Activated CD8-positive, alpha-beta T cell treated with anti-CD3 and anti-CD28 coated beads for 36 hours (primary cell): ENCODE measurements at places on chromosomes 6 and 20. TPM values are rescaled to one million over a fixed set of nuclear protein-coding genes. Genes with fewer than 3 reads are reported as not detected.

GRCh38 chr6:32291543-32291942, 67.7 kb upstream of the NOTCH4 start:
- DNase-seq: no peak

- no peak for DNase-seq
Observed at GRCh38 chr6:4585682-4586468, 190.3 kb upstream of the CDYL start.

- no peak for DNase-seq
Observed at GRCh38 chr6:7197747-7198146, 90.0 kb downstream of the RREB1 start.

DNA sequence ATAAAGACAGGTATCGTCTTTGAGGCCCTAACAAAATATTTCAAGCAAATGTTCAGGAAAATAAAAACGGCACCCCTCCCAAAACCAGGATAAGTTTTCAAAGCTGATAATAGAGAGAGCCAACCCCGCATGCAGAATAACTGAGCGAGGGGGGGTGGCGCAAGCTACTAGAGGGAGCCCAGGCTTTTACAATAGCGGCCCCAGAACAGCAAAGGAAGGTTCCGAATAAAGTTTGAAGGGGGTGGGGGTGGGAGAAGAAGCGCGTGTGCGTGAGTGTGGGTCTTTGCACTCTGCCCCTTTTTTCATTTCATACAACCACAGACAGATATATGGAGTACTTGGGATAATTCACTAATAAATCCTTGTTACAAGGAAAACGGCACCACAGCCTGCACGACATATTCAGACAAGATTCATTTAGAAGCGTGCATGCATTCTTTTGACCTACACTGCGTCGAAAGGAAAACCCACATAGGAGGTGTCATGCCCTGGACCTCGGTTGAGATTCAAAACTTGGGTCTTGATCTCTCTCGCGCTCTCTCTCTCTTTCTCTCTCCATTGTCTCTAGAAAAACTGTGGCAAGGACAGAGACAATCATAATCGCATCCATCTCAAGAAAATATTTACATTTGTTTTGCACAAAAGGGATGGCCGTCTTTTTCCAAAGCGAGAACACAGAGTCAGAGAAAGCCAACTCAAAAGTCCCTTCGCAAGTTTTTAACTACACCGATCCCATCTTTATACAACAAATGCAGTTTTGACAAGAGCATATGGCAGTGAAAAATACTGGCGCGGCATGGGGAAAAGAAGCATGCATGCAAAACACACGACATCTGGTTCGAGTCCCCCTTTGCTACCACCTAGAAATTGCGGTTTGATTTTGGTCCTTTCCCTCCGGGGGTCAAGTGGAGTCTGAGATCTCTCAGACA, 1.6 kb downstream of the OLIG3 start:
- DNase-seq: no peak

- no peak for DNase-seq
Observed at GRCh38 chr6:109788687-109789086, 97.6 kb downstream of the FIG4 start.

GRCh38 chr6:137815692-137816091, 51.4 kb upstream of the TNFAIP3 start:
- no peak for DNase-seq

DNA sequence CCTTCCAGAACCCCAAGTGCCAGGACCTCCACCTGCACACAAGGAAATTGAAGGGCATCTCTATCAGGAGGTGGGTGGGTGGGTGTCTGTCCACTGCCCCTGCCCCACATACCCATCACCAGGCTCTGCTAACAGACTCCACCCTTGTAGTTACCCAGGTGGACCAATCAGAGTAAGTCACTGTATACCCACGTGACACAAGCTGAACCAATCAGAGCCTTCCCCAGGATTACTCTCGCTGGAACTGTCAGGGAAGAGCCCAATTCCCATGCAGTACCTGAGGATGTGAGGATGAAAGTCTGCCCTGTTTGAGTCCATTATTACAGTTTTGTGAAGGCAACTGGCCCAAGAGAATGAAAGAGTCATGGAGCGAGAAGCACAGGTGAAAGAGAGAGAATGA, 4.2 kb downstream of the OCSTAMP start:
- no peak for DNase-seq

GRCh38 chr20:20210327-20210726, 157.6 kb upstream of the INSM1 start:
- DNase-seq: no peak

DNA sequence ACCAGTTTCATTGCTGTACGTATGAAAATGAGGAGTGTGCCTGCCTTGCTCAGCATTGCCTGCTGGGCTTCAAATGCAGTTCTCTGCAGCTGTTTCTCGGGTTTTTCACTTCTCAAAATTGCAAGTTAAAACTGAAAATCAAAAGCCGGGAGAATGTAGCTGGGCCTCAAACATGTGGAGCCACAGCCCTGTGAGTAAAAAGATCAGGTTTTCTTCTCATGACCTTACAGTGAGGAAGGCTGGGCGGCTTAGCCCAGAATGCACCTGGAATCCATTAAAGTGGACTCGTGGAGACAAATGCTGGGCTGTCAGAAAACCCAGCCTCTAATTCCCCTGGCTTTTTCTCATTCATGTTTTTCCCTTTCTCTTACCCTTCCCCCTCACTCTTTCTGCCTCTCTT, 34.4 kb downstream of the DSE start:
- no peak for DNase-seq

DNA sequence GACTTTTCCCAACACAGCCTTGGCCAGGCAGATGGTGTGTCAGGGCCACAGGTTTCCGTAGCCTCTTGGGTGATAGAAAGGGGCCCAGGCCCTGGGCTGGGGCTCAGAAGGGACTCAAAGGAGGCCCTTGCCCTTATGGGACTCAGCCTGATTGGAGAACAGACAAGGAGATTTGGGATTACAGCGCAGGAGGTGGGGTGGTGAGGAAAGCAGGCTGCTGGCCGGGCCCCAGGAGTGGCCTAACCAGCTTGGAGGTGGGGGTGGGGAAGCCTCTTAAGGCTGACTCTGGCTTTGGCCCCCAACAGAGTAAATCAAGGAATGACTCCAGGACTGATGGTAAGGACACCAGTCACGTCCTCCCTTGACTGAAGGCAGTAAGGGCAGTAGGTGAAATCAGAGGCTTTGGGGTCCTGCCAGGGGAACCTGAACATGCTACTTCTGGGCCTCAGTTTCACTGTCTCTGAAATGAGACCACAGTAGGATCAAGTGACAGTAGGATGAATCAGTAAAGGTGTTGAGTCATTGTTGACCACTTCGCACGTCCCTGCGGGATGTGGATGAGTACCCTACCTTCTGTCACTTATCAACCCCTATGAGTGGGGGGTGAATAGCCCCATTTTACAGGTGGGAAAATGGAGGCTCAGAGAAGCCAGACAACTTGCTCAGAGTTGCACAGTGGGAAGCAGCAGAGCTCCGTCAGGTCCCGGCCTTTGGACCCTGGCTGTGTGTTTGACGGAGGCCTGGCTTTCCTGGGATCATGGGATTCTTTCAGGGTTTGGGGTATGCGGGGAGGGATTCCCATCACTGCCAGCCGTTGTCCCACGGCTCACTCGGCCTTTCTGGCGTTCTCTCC, 4.5 kb downstream of the SNAI1 start:
- DNase-seq: no peak

ESR1 gene
- 0.38 TPM for total RNA-seq
